ENCODE measurements at places on chromosomes 5 and 9.

DNA sequence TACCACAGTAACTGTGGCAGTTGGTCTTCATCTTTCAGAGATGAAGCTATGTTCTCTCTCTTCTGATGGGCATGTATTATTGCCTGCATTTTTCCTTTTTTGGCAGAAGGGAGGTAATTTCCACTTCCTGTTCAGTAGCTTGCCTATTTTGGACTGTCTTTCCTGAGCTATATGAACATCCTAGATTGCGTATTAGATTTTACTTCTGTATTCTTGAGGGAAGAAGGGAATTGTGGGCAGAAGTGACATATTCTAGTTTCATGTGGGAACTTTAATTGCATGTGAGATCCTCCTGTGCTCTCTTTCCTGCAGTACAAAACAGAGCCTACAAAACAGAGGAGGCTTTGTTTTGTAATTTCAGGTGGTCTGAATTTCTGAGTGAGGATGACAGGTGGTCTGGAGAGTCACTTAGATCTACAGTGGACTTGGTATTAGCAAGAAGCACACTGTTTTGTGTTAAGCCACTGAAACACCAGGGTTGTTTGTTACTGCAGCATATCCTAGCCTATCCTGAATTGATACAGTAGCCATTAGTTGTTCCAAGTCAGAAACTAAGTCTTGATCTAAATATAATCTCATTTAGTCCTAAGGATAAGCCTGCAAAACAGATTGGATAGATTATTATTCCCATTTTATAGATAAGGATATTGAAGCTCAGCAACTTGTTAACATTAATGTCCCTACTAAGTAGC lies 68.1 kb downstream of the AOPEP start:
- DNase-seq = no peak

DNA sequence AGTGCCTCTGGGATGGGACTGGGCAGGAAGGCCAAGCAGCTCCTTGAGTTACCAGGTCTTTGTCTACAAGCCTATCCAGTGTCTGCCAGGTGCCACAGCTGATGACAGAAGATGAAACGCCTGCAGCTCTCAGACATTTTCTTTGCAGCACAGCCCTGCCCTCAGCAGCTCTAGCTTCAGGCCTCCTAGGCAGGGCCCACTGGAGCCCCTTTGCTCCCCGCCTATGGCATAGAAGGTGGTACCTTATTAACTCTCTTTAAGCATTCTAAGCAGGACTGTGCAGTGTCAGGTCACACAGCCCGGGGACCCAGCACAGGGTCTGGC lies 1.3 kb upstream of the SKP1 start:
- DNase-seq = no peak

DNA sequence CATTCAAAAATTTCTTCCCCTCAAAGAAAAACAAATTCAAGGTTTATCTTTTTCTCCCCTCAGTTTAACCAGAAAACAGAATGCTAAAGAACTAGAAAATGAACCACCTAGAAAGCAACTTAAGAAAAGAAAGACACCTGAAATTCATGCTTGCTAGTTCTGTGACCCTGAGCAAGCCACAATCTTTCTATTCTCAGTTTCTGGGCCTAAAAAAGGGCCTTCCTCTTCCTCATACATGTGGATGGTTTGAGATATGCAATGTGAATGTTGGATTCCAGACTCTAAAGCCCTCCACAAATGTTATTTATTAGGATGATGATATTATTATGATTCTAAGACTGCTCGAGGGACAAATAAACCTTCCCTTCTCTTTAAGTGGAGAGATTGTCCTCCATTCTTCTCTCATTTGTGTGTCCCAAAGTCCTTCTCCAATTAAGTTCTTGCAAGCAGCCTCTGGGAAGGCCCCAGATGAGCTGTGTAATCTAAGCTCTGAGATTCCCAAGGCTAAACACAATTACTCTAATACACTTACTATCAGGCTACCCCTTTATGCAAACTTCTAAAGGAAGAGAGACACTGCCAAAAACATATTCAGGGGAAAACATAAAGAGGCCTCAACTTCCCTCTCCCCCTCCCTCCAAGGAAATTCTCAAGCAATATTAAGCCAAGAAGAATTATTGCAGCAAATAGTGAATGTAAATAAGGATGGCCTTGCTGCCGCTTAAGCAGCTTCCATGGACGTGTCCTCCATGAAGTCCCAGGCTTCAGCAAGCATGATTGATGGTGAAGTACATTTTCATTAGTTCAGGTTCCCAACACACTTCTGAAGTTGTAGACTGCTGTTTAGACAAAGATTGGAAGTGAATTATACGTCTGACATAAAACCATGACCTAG lies 80.2 kb downstream of the PRKACG start:
- no peak for DNase-seq

GRCh38 chr9:104606152-104606551 lies 725 bp upstream of the OR13C2 start:
- DNase-seq = no peak

DNA sequence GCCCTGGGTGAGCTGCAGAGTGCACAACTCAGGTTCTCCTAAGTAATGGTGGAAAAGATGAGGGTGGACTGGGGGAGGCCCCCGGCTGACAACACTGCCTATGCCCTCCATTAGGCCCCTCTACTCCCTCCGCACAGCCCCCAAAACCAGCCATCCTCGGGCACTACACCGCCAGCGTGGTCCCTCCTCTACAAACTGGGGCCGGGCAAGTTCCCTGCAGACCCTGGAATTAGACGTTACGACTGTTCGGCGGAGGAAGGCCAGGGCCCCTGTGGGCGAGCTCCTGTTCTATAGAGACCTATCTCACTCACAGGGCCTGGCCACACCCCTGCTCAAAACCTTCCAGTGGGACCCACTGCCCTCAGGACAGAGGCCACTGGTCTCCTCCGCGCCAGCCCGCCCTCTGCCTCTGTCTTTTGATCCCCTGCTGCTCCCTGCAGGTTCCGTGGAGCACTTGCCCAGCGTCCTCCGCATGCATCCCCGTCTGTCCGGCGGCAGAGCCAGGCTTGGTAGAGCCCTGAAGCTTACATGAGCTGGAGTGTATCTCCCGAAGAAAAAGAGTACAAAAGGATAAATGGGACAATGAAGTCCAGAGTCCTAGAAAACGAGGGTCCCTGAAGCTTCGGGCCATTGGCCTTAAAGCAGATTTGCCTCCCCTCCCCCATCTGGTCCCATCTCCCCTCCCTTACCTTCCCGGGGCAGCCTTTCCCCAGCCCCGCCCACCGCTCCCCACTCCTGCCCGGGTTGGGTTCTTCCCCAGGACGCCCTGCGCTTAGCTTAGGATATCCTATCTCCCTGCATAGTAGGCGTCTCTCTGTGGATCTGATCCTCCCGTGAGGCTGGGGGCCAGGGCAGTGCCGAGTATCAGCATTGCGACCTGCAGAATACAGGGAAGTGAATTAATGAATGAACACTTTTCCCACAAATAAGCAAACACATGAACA lies 71.3 kb downstream of the HRH2 start:
- DNase-seq = no peak

GRCh38 chr5:9249231-9249630 lies 296.6 kb downstream of the SEMA5A start:
- no peak for DNase-seq

- DNase-seq = no peak
Observed at GRCh38 chr5:93611976-93612854, 29.2 kb downstream of the NR2F1 start.

DNA sequence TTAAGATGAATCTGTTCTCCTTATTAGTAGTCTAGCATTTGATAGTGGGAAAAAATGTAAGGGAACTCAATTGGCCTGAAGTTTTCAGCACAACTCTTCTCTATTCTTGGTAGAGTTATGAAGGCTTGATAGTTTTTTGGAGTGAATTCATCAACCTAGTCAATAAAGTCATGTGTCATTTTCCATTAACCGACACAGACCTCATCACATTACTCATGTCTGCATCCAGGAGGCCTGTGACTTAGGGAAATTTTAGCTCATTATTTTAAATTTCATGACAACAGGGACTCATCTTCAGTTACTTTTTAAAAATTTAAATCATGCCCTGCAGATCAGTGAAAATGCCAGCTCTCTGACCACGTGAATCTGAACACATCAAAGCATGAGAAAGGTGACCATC lies 63.3 kb downstream of the ADAMTS16 start:
- DNase-seq = no peak

- no peak for DNase-seq
Observed at GRCh38 chr5:86463339-86463738, 154.4 kb upstream of the COX7C start.

DNA sequence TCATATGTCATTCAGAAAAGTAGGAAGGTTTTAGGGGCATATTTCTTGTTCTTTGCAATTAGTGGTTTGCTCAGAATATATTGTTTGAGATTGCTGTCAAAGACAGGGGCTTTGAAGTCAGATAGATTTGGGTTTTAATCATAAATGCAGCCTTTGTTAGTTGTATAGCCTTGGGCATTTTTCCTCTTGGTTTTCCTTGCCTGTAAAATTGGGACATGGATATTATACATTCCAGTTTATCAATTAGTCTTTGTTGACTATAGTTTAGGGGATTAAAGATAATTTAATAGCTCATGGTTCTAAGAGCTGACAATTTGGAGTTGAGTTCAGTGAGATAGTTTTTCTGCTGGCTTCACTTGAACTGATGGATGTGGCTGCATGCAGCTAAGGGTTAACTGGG lies 88.9 kb downstream of the DMAC1 start:
- no peak for DNase-seq

DNA sequence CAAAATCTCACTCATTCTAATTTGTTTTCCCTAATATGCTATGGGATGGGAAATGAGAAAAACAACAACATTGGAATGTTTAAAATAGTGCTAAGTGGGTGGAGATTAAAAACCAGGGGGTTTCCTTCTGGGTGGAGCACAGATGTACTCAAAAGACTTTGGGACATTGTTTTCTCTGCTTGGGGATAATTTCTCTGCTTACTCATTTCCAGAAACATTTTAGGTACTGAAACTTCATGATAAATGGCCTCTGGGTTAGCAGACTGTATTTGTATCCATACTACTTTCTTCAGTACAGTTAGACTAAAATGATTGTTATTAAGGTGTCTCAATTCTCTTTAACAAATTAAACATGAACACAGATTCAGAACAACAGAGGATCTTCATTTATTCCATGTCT lies 17.4 kb downstream of the ELOVL7 start:
- no peak for DNase-seq

GRCh38 chr5:172487671-172488070 lies 33.3 kb upstream of the SH3PXD2B start:
- DNase-seq = no peak

DNA sequence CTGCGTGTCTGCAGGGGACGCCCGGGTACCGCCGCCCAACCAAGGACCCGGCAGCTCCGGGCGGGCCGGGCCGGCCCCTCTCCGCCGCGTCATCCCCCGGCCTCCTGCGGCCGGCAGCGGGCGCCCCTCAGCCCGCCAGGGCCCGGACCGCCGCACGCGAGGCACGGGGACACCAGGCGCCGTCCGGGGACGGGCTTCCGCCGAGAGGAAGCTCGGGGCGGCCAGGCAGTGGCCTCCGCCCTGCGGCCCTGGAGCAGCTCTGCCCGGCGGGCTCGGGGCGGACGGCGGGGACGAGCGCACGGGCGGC lies 373 bp downstream of the FBXW5 start:
- DNase-seq = peak; percentile 33

GRCh38 chr5:141319202-141319601 lies 1.4 kb downstream of the TAF7 start:
- no peak for DNase-seq

DNA sequence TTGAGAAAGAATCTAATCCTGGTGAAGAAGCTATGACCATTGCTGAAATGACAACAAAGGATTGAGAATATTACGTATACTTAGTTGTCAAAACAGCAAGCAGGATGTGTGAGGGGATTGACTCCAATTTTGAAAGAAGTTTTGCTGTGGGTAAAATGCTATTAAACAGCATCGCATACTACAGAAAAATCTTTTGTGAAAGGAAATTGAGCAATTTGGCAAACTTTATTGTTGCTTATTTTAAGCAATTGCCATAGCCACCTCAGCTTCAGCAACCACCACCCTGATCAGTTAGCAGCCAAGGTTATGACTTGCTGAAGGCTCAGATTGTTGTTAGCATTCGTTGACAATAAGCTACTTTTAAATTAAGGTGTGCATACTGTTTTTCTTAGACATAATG lies 22.5 kb upstream of the ARL14EPL start:
- DNase-seq = no peak

DNA sequence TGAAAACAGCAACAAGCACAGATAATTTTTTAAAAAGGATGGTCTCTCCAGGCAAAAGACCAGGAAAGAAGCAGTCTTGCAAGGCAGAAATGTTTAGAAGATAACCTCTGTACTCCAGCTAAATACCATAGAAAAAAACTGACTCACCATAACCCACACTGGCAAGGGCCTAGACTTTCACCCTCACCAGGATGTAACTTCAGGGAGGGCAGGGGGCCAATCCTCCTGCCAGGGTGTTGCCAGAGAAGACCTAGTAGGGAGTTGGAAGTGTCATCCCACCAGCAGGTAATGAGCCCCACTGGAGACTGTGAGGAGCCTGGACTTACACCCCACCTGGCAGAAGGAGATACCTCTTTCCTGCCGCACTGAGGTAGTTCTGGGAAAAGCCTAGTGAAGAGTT lies 97.6 kb downstream of the PRELID2 start:
- no peak for DNase-seq

GRCh38 chr5:134101686-134102439 lies 12.6 kb upstream of the TCF7 start:
- DNase-seq = peak; percentile 75

- no peak for DNase-seq
Observed at GRCh38 chr5:132873119-132873929, at the start of gene LEAP2. Gene LEAP2 (plus strand): TSS chr5:132873668. CDS start chr5:132873695, 27 bp downstream.

DNA sequence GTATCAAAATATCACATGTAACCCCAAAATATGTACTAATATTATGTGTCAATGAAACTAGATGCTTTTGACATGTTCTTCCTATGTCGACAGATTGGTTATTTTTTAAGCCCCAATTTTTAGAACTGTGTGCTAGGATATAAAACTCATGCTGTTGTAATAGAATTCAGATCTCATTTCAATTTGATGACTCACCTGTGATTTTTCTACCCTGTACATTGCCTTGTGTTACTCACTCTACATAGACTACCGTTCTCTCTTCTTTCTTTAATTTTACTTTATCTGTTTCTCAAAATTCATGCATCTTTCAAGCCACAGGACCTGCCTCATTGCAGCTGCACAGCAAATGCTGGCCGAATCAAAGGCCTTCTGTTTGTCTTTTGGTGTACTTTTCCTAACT lies 284.5 kb downstream of the MAT2B start:
- DNase-seq = no peak

DNA sequence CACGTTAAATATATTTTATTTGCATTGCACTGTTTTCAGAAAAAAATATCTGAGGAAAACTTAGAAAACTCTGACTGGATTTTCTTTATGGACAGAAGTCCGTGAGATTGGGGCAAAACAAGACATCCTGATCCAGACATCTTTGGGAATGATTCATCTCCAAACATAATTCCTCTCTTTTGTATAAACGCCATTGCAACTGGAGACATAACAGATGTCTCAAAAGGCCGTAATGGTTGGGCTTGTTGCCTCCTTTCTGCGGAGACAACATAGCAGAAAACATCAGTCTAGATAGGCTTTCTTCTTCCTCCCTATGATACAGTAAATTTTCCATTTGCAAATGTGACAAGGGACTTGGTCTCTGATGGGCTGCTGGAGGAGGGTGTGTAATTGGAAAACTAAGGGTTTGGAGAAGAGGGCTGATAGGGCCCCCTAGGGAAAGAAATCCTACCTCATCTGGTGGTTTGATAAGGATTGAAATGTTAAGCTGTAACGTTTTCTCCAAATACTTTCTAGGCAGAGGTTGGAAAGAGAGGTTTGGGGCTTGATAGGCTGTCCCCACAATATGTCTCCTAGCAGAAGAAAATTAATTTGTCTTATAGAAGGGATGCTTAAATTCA lies 631.5 kb upstream of the ST8SIA4 start:
- DNase-seq = no peak
